ENCODE measurements at places on chromosomes 6 and 20.

- DNase-seq, result no peak
Observed at GRCh38 chr6:4372866-4373265, 237.5 kb upstream of the ECI2 start.

GRCh38 chr6:80183019-80183795 lies 76.7 kb downstream of the BCKDHB start:
- no peak for DNase-seq

- DNase-seq, result no peak
Observed at GRCh38 chr6:35038076-35038475, 103.1 kb downstream of the TCP11 start.

DNA sequence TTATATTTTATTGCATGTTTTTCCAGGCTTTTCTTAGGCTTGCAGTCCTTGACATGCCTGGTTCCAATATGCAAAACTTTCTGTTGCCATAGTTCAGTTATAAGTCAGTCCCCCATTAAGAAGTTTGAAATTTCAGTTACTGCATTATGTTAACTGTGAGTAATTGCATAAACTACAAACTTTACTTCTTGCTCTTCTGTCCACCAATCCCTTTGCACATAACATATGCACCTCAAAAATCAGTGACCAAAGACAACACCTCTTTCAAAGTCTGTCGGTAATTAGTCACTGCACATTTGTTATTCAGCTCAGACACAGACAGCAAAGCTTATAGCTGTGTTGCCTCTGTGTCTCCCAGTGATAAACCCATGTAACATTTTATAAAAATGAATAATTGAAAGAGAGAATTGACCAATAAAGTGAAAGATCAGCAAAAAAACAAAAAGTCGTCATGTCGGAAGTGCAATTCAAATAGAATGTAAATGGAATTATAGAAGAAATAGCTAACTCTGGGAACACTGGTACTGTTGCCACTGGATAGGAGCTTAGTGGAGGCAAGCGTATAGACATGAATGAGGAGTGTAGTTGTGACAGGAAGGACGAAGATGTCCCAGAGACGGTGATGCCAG lies 50.3 kb upstream of the BTBD3 start:
- no peak for DNase-seq

- DNase-seq, result no peak
Observed at GRCh38 chr6:45417436-45417835, 39.7 kb upstream of the SUPT3H start.

GRCh38 chr6:168031411-168031971 lies 34.0 kb downstream of the KIF25 start:
- no peak for DNase-seq

DNA sequence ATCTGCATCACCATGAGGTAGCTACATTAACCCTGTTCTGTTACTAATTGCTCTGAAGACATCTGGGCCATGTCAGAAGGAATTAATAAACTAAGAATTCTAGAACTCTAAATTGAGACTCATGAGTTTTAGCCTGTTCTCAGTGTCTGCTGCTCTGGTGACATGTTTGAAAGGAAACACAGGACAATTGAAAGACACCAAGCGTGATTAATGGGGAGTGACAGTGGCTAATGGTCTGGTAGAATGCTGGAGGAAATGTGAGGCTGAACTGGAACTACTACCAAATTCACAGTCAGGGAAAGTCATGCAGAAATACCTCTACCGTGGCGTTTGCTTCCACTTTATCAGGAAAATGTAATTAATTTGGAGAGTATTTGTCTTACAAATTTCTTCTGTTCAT lies 140.0 kb downstream of the TBC1D7 start:
- DNase-seq, result no peak

DNA sequence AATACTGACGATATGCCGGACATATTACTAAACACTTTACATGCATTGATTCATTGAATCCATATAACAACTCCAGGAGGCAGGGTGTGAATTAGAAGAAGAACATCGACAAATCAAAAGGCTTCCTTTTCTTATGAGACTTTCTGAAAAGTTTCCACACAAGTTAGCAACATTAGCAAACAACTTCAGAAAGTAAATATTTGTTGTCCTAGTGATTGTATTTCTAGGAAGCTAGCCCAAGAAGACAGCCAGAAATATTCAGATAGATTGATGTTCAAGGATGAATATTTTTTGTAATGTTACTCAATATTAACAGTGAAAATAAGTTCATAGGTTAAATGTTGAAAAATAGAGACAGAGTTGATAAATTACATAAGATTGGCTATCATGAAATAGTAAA lies 120.6 kb downstream of the GFRAL start:
- no peak for DNase-seq

DNA sequence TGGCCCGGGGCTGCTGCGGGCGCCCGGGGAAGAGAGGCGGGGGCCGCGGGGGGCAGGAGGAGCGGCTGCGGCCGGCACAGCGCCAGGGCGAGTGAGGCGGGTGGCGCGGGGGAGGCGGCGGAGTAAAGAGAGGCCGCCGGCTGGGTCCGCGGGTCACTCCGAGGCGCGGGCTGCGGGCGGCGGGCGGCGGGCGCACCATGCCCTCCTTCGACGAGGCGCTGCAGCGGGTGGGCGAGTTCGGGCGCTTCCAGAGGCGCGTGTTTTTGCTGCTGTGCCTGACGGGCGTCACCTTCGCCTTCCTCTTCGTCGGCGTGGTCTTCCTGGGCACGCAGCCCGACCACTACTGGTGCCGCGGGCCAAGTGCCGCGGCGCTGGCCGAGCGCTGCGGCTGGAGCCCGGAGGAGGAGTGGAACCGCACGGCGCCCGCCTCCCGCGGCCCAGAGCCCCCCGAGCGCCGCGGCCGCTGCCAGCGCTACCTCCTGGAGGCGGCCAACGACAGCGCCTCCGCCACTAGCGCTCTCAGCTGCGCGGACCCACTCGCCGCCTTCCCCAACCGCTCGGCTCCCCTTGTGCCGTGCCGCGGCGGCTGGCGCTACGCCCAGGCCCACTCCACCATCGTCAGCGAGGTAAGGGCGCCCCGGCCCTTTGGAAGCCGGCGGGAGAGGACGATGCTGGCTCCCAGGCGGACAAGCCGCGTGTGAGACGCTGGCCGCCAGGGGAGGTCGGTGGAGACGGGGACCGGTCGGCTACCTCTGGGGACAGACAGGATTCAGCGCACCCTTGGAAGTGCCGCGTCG lies at the start of gene SLC22A3:
SLC22A3 (plus strand) TSS at position 156 of the 797 bp plus-strand sequence; CDS start at position 198, 42 bp downstream.
- no peak for DNase-seq

GRCh38 chr6:159977255-159977903 lies 8.5 kb downstream of the IGF2R start:
- DNase-seq, result no peak

DNA sequence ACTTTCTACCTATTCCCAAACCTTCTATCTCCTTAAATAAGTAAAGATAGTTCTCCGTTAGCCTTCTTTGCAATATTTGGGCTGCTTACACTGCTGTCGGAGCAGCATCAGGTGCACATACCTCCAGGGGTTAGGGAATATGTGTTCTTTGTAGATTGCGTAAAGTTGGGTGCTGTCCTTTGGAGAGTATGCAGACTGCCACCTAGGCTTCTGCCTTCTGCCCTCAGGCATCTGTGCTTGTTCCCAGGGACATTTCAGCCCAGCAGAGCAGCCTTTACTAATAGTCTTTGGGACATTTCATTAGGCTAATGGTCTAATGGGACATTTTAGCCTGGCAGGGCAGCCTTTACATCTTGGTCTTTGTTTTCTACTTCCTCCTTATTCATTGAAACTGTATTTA lies 260.6 kb downstream of the TPBG start:
- no peak for DNase-seq

- DNase-seq, result no peak
Observed at GRCh38 chr6:21213492-21213891, 380.1 kb upstream of the SOX4 start.

- DNase-seq, result no peak
Observed at GRCh38 chr6:21444711-21445260, 148.8 kb upstream of the SOX4 start.

DNA sequence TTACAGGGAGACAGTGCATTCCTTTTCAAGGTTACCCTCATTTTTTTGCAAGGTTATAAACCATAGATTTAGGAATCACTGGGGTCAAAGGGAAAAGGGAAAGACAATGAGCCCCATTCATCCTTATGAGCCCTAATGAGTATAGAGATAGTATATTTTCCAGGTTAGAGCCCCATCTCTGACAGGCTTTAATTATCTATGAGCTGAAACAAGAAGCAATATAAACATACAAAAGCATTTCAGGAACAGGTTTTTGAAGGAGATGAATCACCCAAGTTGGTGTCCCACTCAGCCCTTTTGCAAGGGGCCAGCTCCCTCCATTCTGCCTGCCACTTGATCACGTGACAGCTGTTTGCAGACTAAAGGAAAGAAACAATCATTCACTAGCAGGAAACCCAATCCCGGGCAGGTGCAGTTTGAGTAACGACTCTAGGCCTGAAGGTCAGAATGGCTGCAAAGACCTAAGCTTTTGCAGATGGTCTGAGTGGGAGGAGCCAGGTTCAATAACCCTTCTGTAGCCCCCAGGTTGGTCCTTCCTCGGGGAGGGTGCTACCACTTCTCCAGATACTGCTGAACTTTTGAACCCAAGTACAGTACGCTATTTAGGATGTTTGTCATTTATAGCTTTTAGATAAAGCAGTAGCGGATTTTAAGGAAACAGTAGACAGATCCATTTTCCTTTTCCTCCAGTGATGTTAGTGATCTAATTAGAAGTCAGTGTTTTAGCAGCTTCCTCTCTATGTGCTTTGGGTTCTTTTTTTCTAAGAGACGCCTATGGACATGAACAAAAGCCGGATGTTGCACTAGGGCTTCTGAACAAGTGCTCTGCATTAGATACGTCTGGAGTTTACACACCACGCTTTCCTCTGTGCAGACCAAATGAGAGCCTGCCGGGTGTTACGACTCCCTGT lies 253.2 kb downstream of the SOX4 start:
- peak; percentile 6 for DNase-seq

DNA sequence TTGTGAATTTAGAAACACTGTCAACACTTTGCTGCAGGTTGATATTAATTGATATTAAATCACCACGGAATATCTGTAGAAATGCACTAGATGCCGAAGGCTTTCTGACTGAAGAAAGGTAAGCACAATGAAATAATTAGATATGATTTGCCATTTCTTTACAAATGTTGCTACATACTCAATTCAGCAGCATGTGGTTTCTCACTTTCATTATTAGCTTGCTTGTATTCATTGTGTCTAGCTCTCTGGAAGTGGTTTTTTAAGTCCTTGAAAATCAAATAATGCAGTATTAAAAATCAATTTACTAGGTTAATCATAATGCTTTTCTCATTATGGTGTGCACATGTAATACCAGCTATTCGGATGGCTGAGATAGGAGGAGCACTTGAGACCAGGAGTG lies 231.3 kb upstream of the MARCKS start:
- no peak for DNase-seq

DNA sequence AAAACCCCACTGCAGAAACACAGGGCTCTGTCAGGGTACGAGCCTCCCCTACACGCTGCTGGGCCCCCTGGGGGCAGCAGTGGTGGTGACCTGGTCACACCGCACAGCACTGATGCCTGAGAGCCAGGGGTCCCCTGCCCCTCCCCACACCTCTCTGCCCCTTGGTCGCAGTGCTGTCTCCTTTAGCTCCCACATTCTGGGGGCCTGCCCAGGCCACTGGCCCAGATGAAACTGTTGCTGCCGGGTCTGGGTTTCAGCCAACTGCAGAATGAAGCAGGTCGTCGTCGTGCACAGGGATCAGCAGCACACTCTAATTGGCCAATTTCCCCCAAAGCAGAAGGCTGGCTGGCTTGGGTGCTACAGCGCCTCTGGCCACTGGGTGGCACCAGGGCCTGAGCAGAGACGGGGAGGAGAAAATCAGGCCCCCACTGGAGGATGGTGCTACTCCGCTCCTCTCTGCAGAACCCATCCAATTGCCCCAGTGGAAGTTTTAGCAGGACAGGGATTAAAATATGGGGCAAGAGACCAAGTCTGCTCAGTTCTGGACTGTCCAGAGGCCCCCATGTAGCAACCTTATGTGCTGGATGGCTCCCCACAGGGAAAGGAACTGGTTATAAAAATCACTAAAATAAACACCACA lies 26.1 kb downstream of the DIDO1 start:
- peak; percentile 39 for DNase-seq

DNA sequence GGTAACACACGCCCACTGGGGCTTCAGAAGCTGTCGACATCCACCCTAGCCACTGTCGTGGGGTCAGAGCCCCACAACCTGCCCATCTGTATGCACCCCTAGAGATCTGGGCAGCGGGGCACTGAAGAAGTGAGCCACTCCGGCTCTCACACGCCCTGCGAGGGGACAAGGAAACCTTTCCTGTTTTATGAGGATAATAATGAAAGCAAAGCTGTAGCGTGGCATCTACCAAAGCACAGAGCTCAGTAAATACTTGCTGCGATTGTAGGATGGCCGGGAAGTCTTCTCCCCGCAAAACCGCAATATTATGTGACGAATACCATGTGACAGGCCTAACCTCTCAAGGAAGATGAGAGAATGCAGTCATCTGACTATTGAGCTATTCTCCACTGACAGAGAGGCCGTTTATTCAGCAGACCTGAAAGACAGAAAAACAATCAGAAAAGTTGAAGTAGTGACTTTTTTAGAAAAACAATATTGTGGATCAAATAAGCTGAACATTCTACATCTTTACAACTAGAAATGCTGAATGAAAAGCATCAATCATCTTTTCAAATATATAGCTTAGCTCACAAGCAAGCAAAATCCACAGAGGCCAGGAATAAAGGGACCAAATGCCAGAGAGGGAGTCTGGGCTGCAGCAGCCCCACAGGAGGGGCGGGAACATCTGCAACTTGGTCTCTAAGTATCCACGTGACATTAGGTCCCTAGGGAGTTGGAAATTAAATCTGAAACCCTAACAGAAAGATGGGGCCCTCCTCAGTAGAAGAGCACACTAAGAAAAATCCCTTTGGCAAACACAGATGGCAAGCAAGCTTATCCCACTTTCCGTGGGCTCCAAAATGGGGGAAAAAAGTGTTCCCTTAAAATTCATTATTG lies 207.8 kb downstream of the TTLL2 start:
- DNase-seq, result no peak

DNA sequence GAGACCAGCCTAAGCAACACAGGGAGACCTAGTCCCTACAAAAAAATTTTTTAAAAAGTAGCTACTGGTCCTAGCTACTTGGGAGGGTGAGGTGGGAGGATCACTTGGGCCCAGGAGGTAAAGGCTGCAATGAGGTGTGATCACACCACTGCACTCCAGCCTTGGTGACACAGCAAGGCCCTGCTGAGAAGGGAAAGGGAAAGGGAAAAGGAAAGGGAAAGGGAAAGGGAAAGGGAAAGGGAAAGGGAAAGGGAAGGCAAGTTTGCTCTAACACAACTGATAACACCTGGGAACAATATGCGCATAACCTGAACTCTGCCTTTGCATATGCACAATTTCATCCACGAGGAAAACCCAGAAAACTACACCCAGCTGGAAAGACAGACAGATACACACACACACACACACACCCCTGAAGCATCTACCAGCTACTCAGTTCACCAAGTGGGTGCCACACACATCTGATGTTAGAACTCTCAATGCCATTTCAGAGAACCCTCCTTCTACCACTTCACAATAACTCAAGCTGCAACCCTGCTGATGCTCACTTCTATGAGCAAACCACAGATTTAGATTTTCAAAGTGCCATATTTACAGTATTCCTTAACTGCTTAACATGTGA lies 19.1 kb downstream of the B4GALT5 start:
- DNase-seq, result no peak

Data from activated CD8-positive, alpha-beta memory T cell treated with anti-CD3 and anti-CD28 coated beads for 48 hours (primary cell).